ENCODE measurements at places on chromosomes 7 and 10.

DNA sequence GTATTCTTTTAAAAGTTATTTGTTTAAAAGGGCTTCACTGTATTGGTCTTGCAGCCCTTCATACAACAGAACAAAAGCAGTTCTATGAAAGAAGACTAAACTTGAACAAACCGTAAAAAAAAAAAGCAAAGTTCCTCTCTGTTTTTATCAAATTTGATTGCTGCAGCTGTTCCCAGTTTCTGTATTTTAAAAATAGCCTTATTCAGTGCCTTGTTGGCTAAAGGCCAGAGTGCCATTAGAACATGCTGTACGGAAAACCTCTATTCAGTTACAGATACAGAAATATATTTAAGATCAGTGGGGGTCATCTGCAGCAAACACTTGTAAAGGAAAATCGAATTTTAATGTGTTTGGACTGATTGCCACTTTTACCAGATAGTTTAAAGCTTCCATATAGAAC lies 207.8 kb upstream of the ETV1 start:
- no peak for DNase-seq

GRCh38 chr7:3533040-3533439 lies 232.0 kb downstream of the SDK1 start:
- DNase-seq, result no peak

GRCh38 chr10:3972460-3973301 lies 187.7 kb upstream of the KLF6 start:
- no peak for DNase-seq

DNA sequence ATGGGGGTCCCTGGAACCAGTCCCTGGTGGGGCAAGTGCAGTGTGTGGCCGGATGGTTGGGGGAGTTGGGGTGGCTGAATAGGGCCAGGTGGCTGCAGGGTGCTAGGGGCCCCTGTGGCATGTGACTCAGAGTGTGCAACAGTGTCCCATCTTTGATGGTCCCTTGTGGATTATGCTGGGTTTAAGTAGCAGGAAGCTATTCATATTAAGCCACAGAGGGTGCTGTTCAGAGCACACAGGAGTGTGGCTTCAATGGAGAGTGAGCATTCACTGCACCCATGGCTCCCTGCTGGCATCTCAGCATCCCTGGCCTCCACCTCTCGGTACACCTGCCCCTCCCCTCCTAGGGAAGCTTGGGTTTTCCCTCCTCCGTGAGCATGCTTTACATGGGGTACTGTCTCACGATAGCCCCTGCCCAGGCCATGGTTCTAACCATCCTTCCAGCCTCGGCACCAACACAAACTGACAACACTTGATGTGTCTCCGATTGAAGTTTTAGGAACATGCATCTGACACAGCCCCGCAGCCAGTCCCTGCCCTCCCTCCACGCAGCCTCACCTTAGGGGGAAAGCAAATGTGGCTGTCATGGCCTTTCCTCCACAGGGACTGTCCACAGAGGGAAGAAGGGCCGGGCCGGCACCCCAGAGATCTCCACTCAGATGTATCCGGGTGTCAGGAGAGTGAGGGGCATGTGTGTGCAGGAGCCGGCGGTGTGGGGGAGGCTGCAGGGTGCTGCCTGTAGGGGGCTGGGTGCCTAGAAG lies 30.4 kb upstream of the PPIF start:
- peak; percentile 62 for DNase-seq

DNA sequence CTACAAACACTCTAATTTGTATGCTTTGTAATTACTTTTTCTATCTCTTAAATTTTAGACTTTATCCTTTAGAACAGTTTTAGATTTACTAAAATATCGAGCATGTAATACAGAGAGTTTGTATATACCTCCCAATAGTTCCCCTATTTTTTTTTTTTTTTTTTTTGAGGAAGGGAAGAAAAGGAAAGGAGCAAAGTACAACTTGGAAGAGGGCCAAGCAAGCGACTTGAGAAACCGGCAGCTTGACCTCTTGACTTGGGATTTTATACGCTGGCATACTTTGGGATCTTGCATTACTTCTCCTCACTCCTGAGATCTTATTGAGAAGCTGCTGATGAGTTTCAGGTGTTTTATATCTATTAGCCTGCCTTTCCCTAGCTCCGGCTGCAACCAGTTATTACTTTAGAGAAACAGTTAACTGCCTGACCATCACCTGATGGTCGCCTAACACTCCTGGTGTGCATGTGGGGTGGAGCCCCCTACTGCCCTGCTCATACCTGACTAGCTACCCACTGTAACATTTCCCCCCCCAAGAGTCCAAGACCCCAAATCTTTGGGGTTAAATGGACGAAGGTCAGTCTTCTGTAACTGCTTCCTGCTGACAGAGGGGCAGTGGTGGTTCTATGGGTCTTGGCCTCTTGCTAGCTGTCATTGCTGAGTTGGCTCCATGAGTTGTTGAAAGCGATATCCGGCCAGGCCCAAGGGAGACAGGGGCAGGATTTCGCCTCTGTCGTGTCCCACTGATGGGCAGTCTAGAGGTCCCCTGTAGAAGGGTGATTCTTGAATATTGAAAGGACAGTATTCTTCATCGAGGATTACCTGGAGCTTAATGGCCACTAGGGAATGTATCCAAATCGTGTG lies 28.5 kb downstream of the MKLN1 start:
- DNase-seq, result no peak

GRCh38 chr10:72509941-72510340 lies 115.9 kb downstream of the MICU1 start:
- no peak for DNase-seq

DNA sequence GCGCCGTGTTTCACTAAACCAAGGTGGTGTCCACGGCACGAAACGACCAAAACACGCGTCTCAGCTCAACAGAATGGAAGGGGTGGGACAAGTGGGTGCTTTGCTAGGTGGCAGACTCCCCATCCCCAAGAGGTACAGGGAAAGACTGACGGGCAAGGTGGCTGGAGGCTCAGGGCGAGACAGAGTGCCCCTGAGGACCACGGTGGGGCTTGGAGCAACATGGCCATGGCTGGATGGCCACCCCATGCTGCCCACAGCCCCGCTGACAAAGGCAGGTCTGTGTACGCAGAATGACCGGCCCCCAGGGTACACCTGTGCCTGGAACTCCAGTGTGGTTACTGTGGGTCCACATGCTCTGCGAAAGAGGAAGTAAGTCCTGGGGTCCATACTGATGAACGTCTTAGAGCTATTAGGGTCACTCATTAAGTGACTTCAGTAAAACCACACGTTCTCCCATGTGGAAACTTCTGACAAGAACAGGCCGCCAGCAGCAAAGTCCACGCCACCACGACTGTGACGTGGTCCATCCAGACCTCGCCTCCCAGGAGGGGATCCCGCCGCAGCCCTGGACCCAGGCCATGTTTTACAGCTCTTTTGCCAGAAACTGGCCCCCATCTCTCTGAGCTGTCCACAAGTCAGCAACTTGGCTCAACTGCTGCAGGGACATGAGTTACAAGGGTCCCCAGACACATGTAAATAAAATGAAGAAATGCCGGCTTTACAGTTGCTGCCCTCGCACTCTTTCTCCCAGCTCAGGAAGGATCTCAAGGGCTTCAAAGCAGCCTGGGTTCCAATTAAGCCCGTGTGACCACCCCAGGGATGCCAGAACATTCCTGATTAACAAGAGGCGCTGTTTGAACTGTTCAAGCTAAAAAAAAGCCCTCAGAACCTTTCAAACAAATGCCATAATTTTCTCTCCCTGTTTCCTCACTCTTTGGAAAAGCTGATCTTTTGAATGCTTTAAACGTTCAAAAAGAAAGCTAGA lies 66.8 kb downstream of the MAD1L1 start:
- peak; percentile 90 for DNase-seq

DNA sequence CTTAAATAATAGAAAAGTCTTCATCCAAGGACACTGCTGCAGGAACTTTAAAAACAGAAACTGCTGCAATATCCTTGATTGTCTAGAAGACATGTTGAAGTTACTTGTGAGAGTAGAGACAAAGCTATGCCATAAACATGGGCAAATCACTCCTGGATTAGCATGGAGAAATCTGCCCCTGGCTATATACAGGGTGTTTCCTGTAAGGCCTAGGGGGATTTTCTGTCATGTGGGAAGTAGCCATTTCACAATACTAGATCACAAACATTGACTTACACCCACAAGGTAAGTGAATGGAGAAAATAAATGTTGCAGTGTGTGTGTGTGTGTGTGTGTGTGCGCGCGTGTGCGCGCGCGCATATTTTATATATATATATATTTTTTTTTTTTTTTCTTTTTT lies 35.2 kb upstream of the PDK4 start:
- DNase-seq, result no peak

DNA sequence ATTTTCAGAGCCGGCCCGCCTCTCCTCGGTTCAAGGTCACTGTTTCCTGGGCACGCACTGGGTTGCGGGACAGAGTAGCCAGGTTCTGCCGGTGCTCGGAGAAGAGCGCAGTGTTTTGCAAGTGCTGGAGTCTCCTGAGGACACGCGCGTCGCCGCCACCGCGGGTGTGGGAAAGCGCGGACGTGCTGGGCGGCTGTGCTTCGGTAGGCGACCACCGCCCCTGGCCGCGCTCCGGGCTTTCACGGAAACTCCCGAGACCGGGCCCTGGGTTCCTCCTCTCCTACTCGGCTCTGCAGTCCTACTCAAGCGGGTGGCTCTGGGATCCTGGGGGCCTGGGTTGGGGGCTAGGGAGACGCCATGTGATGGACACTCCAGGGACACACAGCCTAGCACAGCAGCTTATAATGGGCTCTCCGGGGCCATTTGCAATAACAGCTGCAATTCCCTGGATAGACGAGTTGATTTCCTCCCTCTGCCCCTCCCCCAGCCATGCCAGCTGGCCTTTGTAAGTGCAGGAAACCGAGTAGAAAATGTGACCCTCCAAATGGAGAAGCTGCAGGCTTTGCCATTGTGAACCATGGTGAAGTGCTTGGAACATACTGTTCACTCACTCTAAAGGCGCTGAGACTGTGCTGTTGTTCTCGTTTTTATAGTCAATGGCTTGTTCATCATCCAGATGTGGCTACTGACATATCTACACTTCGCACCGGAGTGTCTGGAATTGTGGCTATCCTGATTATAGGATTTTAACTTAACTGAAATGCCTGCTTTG lies 2.1 kb downstream of the FRAT1 start:
- DNase-seq, result no peak

GRCh38 chr10:77932016-77932715 lies 5.6 kb upstream of the DLG5 start:
- no peak for DNase-seq

DNA sequence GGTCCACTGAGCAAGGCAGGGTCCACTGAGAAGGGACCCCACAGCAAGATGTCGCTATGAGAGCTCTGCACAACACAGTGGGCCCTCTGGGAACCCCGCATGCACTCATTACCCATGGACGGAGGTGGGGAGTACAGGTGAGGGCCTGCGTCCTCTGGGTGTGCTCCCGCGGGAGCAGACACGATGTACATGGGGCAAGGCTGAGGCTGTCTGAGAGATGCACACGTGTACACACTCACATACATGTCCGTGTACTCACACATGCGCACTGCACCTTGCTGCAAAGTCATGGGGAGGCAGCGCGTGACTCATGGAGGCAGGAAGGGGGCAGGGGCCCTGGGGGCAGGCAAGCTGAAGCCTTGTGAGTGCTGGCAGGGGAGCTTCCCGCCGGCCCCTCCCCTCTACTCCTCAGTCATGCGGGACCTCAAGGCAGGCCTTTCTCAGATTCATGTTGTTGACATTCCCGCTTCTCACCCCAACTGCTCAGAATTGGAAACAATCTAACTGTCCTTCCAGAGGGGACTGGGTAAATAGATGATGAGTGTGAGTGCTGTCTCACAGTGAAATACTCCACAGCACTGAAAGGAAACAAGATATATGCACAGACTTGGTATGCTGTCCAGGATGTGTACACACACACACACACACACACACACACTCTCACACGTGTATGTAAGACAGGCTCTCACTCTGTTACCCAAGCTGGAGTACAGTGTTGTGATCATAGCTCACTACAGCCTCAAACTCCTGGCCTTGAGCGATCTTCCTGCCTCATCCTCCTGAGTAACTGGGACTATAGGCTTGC lies 40.0 kb downstream of the GOLGA7B start:
- no peak for DNase-seq

GRCh38 chr7:131454498-131454897 lies 101.9 kb downstream of the PODXL start:
- no peak for DNase-seq

GRCh38 chr10:101014966-101015581 lies 15.5 kb downstream of the LZTS2 start:
- no peak for DNase-seq

GRCh38 chr10:91987397-91988037 lies 63.9 kb downstream of the BTAF1 start:
- no peak for DNase-seq

DNA sequence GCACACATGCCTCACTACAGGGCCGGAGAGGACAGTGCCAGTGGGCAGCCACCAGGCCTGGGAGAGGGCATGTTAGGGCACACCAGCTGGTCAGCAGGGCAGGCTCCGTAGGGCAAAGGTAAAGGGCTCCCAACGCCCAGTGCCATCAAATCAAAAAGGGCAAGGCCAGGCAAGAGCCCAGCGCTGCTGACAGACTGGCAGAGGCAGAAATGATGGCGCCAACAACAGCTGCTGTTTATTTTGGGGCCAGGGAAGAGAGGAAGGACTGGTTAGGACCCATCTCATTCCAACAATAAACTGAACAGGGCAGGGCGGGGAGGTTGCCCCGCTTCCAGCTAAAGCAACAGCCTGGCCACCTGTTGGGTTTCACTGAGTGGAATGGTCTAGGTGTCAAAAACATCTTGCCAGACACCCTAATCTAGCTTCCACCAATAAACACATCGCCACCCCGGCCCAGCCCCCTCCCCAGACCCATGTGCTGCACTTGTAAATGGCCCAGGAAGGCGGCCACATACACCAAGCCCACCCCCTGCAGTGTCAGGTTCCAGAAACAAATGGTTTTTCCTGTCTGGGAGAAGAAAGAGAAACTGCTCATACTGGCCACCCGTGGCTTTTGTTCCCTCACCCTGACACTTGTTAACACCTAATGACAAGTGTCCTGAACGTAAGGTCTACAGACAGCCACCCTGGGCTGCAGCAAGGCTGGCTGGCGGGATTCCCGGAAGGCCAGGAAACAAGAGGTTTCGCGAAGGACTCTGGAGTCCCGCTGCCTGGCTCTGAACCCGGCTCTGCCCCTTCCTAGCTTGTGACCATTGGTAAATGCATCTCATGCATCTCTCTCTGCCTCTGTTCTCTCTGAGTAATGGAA lies 15.3 kb downstream of the SH3PXD2A start:
- no peak for DNase-seq

GRCh38 chr7:66634816-66635215 lies 6.1 kb downstream of the KCTD7 start:
- no peak for DNase-seq

GRCh38 chr10:75431180-75432111 lies at the start of gene LRMDA:
TSS of gene LRMDA (plus strand) at chr10:75431624.
- peak; percentile 58 for DNase-seq

GRCh38 chr7:21868576-21868850 lies 77.2 kb downstream of the CDCA7L start:
- DNase-seq, result no peak

GRCh38 chr7:144437370-144438191 lies 34.1 kb upstream of the NOBOX start:
- DNase-seq, result peak; percentile 47

DNA sequence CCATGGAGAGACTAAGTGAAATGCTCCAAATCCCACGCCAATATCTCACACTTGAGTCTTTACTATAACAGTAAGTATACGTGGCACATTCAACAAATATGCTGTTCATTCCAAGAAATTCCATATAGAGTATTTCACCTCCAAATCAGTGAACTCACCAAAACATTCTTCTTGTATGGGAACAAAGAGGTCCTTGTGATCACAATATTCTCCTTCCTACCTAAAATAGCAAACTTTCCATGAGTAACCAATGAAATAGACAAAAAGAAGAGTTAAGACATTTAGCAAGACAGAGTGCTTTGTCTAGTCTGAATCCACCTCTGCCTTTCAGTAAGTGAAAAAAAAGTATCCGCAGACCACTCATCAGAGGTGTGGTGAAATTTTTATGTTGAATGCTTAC lies 77.3 kb upstream of the NXPH1 start:
- no peak for DNase-seq
